ENCODE measurements at places on chromosomes 3 and 15. TPM values are rescaled to one million over a fixed set of nuclear protein-coding genes. Genes with fewer than 3 reads are reported as not detected.

- no peak for DNase-seq
Measured at GRCh38 chr3:53040351-53040820, 5.5 kb downstream of the SFMBT1 start.

- DNase-seq, result peak; percentile 80
Measured at GRCh38 chr3:9837701-9838582, 5.9 kb downstream of the RPUSD3 start.

DNA sequence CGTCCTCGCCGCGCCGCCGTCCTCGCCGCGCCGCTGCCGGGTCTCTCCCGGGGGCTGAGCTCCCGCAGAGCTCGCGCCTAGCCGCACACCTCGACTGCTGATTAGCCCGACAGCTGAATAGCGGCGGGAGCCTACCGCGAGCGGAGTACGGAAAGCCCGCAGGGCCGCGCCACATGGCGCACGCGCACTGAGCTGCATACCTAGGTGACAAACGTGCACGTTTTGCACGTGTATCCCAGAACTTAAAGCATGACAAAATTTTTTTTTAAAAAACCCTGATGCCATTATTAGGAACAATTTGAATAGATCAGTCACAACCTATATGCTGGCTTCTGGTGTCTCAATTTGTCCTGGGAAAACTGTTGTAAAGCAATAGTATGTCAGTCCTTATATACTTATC, at the start of gene GOLGA8A:
Gene GOLGA8A (minus strand): TSS at position 122 of the 400 bp plus-strand sequence. CDS start 48,117 bp downstream, outside the sequence.
- DNase-seq, result peak; percentile 81

DNA sequence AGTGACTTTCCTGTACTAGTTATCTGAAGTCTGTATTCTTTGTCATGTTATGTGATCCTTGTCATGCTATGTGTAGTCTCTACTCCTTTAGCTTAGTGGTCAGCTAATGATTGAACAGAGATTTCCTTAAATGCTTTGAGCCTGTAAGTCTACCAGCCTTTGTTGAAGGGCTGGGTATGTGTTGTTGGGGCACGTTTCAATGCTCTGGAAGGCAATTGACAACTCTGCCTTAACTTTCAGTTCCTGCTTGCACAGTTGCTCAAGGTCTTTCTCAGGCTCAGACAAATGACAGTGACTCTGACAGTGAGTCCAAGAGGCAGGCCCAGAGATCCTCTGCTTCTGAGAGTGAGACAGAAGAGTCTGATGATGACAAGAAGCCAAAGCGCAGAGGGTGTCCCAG, 89.3 kb downstream of the CHD2 start:
- DNase-seq, result no peak

- DNase-seq, result no peak
Measured at GRCh38 chr3:1847571-1847970, 251.1 kb upstream of the CNTN4 start.

GRCh38 chr3:69521286-69521685, 135.4 kb upstream of the FRMD4B start:
- DNase-seq, result no peak

- DNase-seq, result peak; percentile 79
Measured at GRCh38 chr3:112761062-112761638, 85.5 kb downstream of the CD200R1L start.

DNA sequence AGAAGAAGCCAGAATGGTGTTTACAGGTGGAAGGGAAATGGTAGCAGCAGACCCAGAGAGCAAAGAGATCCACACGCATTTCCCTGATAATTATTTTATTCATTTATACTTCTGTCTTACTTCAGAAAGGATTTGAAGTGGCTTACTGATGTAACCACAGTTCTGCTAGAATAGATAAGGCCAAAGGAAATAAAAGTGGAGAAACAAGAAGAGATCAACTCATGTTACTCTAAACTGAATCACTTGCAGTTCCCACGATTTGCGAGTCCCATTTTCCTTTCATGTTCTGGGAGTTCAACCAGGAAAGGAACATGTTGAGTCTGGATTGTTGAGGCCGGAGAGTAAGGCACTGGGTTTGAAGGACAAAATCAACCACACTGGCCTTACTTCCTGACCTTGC, 151.8 kb downstream of the MYRIP start:
- DNase-seq, result no peak

DNA sequence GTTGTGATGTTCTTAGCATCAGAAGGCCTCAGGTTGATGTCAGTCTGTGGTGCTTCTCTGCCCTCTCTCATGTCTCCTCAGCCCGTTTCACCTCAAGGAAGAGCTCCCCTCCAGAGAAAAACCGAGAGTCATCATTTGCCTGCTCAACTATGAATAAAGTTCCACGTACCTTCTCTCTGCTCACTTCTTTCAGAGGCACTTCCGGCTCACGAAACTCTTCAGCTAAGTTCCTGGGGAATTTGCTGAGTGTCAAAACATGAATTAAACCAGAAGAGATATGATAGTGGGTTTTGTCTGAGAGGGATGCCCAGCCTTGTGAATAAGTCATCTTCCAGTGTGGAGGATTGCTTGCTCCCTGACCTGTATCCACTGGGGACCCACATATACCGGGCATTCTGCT, 37.7 kb downstream of the CCR4 start:
- no peak for DNase-seq

- DNase-seq, result no peak
Measured at GRCh38 chr3:3448468-3448867, 269.0 kb upstream of the CRBN start.

- DNase-seq, result no peak
Measured at GRCh38 chr3:151372063-151372820, 12.3 kb downstream of the P2RY12 start.

- DNase-seq, result peak; percentile 17
Measured at GRCh38 chr3:24299806-24300626, 194.6 kb downstream of the THRB start.

- DNase-seq, result no peak
Measured at GRCh38 chr3:109772520-109772919, 435.2 kb upstream of the DPPA4 start.

GRCh38 chr3:172524611-172525010, 1.4 kb upstream of the TNFSF10 start:
- DNase-seq, result no peak

- no peak for DNase-seq
Measured at GRCh38 chr15:101001796-101002195, 82.6 kb downstream of the LRRK1 start.

DNA sequence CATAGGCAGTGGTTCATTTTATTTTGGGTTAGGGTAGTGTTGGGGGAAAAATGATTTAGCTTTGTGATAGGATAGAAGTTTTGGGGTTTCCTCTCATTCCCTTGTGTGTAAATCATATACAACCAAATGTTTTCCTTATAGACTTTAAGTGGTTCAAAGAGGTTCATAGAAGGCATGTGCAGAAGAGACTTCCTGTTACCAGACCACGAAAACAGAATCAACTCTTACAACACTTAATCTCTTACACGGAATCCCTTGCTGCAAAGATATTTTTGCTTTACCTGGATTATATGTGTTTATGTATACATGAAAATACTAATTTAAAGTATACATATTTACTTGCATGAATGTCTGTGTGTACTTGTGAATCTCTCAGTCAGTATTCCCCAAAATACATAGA, 2.9 kb downstream of the TMOD2 start:
- no peak for DNase-seq

GRCh38 chr3:13801361-13802204, 78.3 kb downstream of the WNT7A start:
- no peak for DNase-seq

GRCh38 chr3:144351011-144351410, 379.4 kb downstream of the DIPK2A start:
- DNase-seq, result no peak

DNA sequence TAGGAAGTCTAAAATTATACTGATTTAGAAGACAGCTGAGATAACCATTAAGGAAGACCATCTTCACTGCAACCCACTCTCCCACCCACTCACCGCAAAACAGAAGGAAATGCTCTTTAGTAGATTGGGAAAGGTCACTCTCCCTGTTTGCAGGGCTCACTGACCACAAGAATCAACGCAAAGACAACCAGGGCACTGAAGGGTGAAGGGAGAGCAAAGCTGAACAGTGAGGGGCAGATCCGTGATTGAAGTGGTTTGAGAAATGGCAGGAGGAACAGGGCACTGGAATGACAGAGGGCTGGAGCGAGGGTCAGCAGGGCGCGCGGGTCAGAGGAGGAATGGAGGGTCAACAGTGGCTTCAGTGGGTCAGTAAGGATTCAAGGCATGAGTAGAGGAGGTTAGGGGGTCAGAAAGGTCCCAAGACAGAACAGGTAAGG, 520 bp downstream of the MESD start:
- no peak for DNase-seq

DNA sequence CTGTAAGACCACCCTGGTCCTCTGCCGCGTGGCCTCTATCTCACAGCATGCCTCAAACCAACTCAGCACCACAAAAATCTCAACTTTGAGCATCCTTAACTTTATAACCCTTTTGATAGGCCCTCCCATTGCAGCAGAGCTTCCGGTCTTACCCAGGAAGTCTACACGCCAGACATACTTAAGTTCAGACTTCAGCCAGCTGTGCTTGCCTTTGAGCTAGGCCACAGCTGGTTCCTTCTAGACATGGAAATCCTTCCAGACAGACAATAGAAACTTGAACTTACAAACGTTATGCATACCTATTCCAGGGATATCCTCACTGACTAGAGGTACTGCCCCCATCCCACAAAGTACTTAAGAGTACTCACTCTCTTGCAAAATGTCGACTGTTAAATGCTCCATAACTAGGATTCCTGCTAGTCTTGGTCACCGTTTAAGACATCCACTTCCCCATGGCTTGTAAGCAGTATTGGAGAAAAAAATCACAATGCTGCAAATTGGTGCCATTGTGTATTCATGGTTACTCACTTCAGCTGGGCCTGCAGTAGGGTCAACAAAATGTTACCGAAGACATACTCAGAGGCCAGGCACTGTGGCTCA, 183.5 kb downstream of the TBL1XR1 start:
- DNase-seq, result no peak

- no peak for DNase-seq
Measured at GRCh38 chr3:197356275-197356674, 57.9 kb upstream of the DLG1 start.

- no peak for DNase-seq
Measured at GRCh38 chr15:82664021-82664420, 16.9 kb upstream of the CPEB1 start.

- no peak for DNase-seq
Measured at GRCh38 chr3:30626443-30627180, 20.2 kb downstream of the TGFBR2 start.

GRCh38 chr15:79562899-79563298, 130.8 kb downstream of the MINAR1 start:
- no peak for DNase-seq

- no peak for DNase-seq
Measured at GRCh38 chr15:53130943-53131342, 340.8 kb upstream of the ONECUT1 start.

GRCh38 chr15:56948000-56948763, 29.7 kb downstream of the TCF12 start:
- no peak for DNase-seq

GRCh38 chr3:167318996-167319615, 61.0 kb downstream of the ZBBX start:
- DNase-seq, result no peak

DNA sequence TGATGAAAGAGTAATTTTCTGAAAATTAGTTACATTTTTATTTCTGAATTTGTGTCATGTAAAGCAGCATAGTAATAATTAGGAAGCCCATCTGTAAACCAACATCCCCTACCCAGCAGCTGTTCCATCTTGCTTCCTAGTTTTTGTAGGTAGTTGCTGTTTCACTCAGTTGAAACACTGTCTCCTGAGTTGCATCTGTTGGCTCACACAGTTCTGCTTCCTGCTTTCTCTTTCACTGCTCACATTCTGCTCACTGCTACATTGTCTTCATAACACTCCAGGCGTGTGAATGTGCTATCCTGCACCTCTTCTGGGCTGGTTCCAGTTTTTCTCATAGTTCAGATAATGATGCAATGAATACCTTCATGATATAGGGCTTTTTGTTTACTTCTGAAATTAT, 123.4 kb downstream of the EPHB1 start:
- no peak for DNase-seq

GRCh38 chr3:62587579-62588031, 214.3 kb upstream of the FEZF2 start:
- peak; percentile 72 for DNase-seq

- DNase-seq, result peak; percentile 67
Measured at GRCh38 chr3:194671511-194671899, 486 bp downstream of the LSG1 start.

- DNase-seq, result no peak
Measured at GRCh38 chr3:155585384-155585783, 159.5 kb downstream of the PLCH1 start.

DNA sequence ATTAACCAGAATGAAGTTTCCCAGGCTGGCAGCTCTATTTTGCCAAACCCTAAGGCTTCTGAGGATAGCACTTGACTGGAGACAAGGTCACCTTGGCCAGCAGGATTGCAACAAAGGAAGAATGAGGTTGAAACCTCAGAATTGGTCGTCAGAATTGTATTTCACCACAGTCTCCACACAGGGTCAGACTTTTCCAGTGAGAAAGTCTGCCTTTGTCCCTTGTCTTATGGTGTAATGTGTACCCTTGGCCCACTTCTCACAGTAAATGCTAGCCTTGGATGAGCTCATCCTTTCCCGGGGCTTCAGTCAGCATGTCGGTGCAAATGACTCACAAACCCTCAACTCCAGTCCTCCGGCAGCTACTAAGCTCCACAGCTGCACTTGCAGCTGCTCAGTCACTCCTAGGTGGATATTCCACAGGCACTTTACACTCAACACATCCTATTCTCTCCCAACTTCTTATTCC, 19.7 kb downstream of the SSR3 start:
- DNase-seq, result peak; percentile 94

DNA sequence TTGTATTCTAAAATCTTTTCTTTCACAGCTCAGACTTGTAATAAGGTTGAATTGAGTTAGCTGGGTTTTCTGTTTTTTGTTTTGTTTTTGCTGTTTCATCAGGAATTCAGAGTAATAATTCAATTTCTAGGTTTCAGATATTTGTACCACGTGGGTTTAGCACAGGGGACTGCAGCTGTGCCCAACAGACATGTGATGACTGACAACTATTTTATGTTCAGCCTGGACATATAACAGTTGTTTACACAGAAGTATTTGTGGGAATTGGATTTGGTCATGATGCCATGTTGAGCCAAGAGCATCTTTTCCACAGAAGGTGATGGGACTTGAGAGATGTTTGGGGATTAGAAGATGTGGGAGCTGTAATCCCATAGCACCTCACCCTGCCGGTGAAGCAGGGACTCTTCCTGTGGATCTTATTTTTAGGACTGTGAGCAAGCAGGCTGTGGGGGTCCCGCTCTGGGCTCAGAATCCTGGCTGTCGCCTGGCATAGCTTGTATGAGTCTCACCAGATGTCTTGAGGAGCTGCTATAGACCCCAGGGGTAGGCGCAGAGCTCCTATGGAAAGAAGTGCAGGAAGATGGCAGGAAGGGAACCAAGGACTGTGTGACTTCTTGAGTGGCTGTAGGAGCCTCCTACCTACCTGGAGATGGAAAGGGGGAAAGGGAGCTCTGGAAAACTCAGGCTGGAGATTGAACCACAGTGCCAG, 23.7 kb downstream of the PXYLP1 start:
- DNase-seq, result no peak

The IL17RE gene
- polyA plus RNA-seq, result 1.6 TPM

The UROC1 gene
- polyA plus RNA-seq, result not detected

The PRR20G gene
- not detected for polyA plus RNA-seq

The AQP9 gene
- not detected for polyA plus RNA-seq

The MB21D2 gene
- 6.7 TPM for polyA plus RNA-seq

The LSMEM2 gene
- polyA plus RNA-seq, result not detected

The USF3 gene
- polyA plus RNA-seq, result 7.0 TPM

The TICRR gene
- polyA plus RNA-seq, result 4.9 TPM

The CLDN11 gene
- polyA plus RNA-seq, result 178 TPM

The SLC28A1 gene
- polyA plus RNA-seq, result not detected

The ADGRG7 gene
- not detected for polyA plus RNA-seq

The RAD51 gene
- 11.1 TPM for polyA plus RNA-seq

The RBM5 gene
- polyA plus RNA-seq, result 281 TPM

The COL7A1 gene
- polyA plus RNA-seq, result 0.55 TPM

The TMEM212 gene
- 0.14 TPM for polyA plus RNA-seq

The OXTR gene
- polyA plus RNA-seq, result 0.08 TPM

The GOLGA8G gene
- polyA plus RNA-seq, result not detected

Data from endothelial cell of umbilical vein (primary cell).